ENCODE measurements at places on chromosomes 3 and 15.

- no peak for DNase-seq
Observed at GRCh38 chr3:14561051-14561960, 21.2 kb upstream of the GRIP2 start.

GRCh38 chr3:107001635-107002034 is 375.6 kb upstream of the CCDC54 start:
- no peak for DNase-seq

DNA sequence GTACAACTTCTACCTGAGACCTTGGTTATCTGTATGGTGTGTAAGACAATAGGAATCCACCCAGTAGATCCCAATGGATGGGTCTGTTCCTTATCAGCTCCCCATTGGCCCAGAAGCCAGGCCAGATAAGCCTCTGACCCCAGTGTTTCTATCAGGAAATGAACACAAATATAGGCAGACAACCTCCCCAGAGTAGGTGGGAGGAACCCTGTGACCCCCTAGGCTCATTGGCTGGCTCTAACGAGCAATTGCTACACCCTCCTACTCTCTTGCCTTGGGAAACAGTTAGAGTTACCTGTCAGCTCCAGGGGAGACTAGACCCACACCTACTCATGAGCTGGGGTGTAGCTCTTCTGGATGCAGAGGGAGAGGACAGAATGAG is 299.9 kb downstream of the UACA start:
- DNase-seq: no peak

DNA sequence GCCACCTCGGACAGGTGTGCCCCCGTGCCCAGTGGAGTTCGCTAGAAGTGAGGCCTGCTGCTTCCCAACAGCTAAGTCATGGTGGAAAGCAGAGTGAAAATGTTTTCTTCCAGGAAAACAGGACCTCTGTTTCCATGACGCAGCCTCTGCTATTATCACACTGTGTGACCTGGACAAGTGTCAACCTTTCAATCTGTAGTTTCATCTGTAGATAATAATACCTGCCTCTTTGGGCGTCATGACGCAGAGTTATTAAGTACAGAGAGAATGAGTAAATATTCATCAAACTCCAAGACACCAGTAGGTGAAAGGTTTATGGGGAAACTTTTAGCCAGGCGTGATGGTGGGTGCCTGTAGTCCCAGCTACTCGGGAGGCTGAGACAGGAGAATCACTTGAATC is 62.3 kb downstream of the TMEM44 start:
- DNase-seq: no peak

DNA sequence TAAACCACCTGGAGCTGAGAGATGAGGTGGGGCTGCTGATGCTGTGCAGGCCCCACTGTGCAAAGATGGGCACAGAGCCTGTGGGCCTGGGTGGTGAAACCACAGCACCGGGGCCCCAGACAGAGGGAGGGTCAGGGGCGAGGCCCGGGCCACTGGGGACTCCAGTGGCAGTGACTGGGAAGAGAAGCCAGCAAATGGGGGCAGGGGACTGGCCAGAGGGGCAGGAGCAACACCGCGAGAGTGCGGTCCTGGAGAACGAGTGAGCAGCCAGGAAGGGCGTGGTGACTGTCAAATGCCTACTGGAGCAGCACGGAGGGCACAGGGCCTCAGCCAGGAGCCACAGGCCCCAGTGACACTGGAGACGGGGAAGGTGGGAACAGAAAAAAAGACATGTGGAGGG is 39.8 kb downstream of the HCN4 start:
- no peak for DNase-seq

DNA sequence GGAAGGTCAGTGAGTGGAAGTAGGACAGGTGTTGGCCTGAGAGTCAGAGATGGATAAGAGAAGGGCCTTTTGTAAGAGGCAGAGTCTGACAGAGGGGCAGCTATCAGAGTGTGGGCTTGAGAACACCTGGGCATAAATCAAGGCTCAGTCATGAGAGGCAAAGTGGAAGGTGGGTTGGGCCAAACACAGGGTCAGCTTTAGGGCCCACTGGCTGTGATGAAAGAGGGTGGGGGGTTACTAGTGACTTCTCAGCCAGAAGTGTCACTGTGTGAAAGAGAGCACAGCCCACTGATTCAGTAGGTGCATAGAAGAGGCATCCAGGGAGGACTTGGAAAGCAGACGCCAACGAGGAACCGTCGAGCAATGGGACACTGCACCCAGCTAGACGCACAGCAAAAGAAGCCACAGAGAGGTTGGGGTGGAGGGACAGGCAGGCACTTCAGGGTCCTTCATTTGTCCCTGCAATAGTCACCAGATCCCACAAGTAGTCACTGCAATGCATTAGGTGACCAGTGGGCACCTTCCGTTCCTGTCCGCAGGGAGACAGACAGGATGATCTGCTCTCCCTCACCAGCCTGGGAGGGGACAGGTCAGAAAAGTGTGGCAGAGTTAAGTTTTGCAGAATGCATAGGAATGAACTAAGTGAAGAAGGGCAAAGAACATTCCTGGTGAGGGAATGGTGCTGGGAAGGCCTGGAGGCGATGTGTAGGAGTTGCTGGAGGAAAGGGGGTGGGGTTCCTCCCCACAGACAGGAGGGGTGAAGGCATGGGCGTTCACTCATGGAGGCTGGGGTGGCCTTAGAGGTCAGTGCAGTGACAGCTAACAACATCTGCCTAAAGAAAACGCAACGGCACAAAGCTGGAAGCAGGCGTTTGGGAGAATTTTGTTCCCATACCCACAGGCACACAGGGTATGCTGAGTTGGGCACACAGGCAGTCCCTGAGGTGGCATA is 36.3 kb downstream of the MESD start:
- DNase-seq: no peak

Measured in RCC 7860 (cell line).